ENCODE measurements at places on chromosomes 7 and 10.

GRCh38 chr10:81843042-81843441 is 32.0 kb upstream of the NRG3 start:
- DNase-seq: no peak

DNA sequence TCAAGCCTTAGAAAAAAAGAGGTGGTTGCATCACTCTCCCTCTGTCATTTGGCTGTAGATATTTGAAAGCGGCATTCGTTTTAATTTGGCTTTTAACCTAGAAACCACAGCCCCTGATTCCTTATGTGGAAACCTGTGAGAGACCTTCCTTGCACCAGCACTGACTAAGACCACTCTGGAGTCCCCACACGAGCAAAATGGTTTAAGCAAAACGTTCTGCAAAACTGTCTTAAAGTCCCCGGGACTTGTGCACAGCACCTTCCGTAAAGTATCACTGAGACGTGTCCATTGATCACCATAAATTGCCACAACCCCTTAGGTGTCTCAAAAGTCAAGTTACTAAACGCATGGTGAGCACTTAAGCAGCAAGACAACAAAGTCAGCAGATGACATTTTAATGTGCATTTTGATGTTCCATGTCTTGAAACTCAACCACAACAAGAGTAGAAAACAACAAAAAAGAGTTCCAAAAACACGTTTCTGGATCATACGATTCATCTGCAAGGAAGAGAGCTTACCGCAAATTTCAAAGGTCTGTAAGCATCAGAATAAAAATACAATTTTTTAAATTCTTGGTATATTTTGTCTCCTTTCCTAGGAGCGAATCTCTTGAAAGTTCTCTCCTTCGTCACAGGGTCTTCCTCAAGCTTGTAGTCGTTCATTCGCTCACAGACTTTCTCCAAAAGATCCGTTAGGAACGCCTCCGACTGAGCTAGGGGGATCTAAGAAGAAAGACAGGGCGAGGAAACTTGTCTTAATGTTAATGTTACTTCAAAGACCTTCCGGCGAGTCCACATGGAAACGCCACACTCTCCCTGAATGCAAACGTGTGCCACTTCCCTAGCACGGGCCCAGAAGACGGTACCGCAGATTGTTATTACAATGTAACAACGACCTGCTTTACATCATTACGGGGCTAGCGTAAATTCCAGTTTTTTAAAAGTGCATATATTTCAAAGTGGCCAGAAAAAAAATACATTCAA is 37.7 kb downstream of the CNPY1 start:
- no peak for DNase-seq

GRCh38 chr7:95921543-95921942 is 149.2 kb downstream of the DYNC1I1 start:
- DNase-seq: no peak

GRCh38 chr7:76062254-76062653 is 14.3 kb downstream of the MDH2 start:
- no peak for DNase-seq

- DNase-seq: no peak
These were observed 52.7 kb downstream of the TASOR2 start for GRCh38 chr10:5737352-5737751.

DNA sequence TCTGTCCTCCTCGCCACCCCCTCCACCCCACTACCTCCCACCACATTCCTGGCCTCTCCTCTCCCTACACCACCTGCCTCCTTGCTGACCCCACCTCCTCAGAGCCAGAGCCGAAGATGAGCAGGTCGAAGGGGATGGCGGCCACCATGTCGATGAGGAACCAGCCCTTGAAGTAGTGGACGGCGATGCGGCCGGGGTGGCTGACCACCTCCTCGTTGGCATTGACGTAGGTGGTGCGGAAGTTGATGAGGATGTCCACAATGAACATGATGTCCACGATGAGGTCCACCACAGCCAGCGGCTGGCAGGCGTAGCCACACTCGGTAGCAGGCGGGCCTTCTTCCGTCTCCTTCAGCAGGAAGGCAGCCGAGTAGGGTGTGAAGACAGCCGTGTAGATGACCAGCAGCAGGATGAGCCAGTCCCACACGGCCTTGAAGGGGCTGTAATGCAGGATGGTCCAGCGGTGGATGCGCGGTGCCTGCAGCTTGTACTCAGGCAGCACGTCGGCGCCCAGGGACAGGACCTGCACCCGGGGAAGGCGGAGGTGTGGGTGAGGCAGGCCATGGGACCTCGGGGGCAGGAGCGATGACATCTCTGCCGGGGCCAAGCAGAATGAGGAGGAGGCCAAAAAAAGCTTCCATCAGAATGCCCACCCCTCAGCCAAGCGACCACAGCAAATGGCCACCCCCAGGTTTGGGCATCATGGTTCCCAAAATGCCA is 25.6 kb downstream of the KCNH2 start:
- DNase-seq: no peak

- no peak for DNase-seq
These were observed 64.0 kb downstream of the DKK1 start for GRCh38 chr10:52378124-52378523.

- DNase-seq: peak; percentile 43
These were observed 19.0 kb upstream of the ST8SIA6 start for GRCh38 chr10:17473228-17473950.

DNA sequence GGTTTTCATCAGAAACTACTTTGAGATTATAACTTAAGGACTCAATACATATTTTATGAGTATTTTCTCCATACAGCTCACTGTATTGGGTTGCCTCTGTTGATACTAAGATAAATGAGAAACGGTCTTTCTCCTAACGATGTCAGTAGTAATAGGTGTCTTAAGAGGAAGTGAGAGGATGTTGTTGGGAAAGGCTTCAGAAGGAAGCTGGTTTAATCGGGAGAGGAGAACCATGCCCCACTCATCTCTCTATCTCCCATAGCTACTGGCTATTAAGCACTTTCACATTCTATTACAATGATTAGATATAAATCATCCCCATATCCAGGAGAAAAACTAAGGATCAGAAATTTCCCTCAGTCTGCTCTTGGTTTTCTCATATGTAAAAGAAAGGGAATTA is 2.0 kb downstream of the CLEC5A start:
- no peak for DNase-seq

- DNase-seq: no peak
These were observed 45.7 kb downstream of the ATXN7L1 start for GRCh38 chr7:105830405-105831301.

DNA sequence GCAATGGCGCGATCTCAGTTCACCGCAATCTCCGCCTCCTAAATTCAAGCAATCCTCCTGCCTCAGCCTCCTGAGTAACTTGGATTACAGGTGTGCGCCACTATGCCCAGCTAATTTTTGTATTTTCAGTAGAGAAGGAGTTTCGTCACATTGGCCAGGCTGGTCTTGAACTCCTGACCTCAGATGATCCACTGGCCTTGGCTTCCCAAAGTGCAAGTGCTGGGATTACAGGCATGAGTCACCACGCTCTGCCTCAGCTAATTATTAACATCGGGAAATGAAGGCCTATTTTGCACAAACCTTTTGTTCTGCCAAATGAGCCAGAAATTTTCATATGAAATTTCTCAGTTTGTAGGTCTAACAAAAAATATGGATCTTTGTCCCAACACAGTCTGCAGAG is 106.7 kb upstream of the ODAD2 start:
- DNase-seq: no peak

GRCh38 chr7:158395780-158396278 is 191.8 kb downstream of the PTPRN2 start:
- no peak for DNase-seq

DNA sequence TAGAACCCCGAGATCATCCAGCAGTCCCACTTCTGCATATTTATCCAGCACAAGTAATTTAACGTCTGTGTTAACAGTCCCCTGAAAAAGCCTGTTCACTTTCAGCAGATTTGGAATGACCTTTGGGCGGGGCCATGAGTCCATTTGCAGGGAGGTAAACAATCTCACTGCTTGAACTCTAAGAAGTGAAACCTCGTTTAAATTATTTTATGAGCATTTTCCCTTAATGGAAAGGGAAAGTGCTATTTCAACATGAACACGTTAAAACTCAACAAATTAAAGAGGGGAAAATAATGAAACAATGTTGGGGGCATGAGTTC is 282.8 kb downstream of the GATA3 start:
- DNase-seq: no peak

GRCh38 chr7:38862666-38863065 is 46.3 kb downstream of the VPS41 start:
- DNase-seq: no peak

- DNase-seq: no peak
These were observed 214.7 kb downstream of the MAD1L1 start for GRCh38 chr7:2017914-2018568.

DNA sequence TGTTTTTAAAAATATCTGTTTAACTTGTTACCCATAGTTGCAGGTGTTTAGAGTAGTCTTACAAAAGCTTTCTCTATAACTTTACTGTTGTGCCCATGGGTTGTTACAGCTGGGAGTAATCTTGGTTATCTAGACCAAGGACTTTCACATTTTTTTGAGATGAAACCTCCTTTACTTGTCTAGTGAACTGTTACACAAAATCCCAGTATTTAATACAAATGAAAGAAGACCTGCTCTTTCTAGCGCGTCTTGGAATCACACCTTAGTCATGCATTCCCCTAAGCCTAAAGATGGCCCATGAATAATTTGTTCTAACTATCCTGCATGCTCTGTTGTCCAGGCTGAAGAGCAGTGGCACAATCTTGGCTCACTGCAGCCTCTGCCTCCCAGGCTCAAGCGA is 38.0 kb downstream of the CSGALNACT2 start:
- no peak for DNase-seq

- DNase-seq: peak; percentile 61
These were observed 282.5 kb upstream of the KLF6 start for GRCh38 chr10:4067531-4067930.

All from KBM-7 (cell line).